ENCODE measurements at places on chromosomes 1 and 21.

- no peak for DNase-seq
Observed at GRCh38 chr21:38486706-38487105, 11.6 kb downstream of the ERG start.

DNA sequence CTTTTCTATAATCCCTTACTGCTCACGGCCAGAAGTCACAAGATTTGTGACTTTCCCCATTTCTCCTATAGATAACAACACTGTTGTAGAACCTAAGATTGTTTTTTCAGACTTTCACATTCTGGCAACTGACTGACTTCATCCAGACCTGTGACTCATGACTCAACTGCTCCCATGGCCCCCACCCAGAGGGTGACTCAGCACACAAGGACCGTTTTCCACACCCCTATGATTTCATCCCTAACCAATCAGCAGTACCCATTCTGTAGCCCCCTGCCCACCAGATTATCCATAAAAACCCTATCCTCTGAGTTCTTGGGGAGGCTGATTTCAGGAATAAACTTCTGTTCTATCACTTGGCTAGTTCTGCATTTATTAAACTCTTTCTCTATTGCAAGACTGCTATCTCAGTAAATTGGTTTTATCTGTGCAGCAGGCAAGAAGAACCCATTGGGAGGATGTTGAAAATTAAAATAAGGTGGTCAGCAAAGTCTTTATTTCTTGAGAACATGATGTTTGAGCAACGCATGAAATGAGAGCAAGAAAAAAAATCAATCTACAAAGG is 79.7 kb downstream of the NGF start:
- DNase-seq: no peak

GRCh38 chr1:52601519-52601918 is 652 bp upstream of the GPX7 start:
- DNase-seq: no peak

DNA sequence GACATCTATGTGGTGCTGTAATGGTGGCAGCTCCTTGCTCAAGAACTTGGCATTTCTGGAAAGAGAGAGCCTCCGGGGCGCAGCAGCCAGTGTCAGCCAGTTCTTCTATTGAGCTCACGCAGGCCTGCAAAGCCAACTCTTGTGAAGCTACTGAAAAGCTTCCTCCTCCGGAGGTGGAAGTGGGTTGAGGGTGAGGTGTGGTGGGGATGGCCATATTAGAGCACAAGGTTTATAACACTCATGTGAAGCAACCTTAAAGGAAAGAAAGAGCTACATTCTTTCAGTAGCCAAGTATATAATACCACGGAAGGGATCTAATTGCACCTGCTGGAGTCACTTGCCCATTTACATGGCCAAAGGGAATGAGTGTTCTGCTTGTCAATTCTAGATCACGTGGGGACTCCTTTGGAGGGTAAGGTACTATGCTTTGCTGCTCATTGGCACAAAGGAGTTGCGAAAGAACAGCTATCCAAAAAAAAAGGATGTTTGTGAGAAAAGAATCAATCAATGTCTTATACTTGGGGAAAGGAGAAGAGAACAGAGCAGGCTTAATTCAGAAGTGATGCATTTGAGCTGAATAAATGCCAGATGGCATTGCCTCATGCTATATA is 18.3 kb upstream of the MAP10 start:
- no peak for DNase-seq

DNA sequence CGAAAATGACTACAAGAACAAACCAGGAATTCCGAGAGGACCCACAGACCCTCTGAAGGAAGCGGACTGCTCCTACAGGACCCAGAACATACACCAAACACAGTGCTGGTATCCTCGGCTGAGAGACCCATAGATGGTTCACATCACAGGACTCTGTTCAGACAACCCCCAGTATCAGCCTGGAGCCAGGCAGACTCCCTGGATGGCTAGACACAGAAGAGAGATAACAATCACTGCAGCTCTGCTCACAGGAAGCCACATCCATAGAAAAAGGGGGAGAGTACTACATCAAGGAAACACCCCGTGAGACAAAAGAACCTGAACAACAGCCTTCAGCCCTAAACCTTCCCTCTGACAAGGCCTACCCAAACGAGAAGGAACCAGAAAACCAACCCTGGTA is 434.0 kb upstream of the NR5A2 start:
- DNase-seq: no peak

DNA sequence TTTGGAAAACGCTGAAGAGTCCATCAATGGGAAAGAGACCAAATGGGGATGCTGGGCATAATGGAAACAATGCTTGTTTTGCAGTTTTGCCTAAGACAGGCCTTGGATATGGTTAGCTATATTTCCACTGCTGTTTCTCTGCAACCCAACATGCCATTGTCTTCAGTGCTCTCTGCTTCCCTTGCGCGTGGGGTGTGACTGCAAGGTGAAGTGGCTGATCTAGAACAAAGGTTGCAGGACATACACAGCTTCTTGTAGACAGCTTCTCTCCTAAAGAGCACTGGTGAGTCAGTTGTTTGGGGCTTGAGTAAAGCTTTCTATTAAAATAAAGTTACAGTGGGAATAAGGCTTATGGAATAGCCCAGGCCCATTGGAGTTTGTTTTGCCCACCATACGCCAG is 33.0 kb downstream of the RUNX1 start:
- no peak for DNase-seq

DNA sequence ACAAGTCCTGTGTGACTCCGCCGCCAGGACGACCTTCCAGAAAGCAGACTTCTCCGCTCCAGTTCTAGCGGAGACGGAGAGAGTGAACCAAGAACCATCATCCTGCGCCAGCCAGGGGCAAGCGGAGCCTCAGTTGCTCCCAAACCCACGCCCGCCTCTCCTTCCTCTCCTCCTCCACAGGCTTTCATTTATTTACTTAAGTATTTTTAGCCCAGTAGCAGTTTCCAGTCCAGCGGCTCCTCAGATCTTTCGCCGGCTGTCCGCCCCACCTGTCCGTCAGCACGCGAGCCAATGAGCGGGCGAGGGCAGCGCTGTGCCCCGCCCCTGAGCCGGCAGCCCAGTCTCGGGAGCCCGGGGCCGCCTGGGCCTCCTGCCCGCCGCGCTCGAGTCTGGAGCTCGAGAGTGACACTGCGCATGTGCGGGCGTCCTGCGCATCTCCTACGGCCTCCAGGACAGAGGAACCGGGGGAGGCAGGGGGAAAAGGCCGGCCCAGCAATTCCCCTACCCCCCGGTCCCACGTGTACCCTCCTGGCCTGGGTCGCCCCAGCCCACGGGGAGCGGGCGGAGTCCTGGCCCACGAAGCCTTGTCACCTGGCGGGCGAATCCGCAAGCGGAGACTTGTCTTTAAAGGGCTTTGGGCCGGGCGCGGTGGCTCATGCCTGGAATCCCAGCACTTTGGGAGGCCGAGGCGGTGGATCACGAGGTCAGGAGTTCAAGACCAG is at the start of gene FALEC:
FALEC (plus strand) TSS at position 425 of the 722 bp plus-strand sequence.
- peak; percentile 79 for DNase-seq

- DNase-seq: no peak
Observed at GRCh38 chr1:3463408-3463863, 9.0 kb downstream of the ARHGEF16 start.

DNA sequence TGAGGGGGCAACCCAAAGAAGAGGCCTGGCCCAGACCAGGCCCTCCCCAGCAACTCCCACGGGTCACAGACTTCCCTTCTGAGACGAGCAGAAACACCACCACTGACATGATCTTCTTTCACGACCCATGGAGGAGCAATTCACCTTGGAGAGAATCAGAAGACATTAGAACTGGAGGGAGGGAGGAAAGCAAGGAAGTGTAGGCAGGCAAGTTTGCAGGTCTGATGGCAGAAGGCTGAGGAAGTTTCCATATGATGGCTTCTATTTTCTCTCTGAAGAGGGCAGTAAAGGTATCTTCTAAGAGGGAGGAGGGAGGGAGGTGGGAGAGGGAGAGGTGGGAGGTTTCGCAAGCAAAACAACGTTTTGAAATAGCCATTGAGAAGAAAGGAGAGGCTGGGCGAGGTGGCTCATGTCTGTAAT is 1.4 kb upstream of the UBXN10 start:
- no peak for DNase-seq

GRCh38 chr1:239909898-239910297 is 181.8 kb upstream of the FMN2 start:
- DNase-seq: no peak

- DNase-seq: no peak
Observed at GRCh38 chr1:85028151-85028550, 20.1 kb downstream of the MCOLN3 start.

Measured in activated T-cell treated with anti-CD3 and anti-CD28 coated beads for 4 hours (primary cell).